ENCODE measurements at places on chromosomes 2 and 18.

DNA sequence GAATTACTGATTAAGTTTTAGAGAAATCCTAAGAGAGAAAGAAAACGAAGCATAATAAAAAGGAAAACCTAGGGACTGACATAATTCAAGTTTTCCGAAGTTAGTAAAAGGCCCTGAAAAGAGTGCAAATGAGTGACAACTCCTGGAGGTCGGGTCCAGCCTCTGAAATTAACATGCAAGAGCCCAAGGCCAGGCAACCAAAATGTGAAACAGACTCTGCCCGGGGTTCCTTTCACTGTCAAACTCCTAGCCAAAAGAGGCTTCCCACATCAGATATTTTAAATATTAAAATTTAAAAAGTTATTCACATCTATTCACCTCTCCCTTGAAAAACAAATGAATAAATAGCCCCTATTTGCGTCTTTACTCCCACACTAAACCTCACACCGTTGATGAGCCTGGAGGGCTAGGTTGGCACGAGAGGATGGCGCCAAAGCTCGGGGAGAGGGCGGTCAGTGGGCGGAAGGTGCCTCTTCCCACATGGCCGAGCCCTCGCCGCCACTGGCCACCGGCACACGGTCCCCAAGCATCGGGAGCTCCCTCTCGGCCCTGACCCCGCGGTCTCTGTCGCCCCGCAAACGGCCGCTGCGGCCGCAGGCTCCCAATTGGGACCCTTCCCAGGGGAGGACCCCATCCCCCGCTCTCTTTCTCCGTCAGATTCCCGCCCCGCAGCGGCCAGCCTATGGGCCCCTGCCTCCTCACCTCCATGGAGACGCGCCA is 630 bp downstream of the PPM1G start:
- no peak for DNase-seq

DNA sequence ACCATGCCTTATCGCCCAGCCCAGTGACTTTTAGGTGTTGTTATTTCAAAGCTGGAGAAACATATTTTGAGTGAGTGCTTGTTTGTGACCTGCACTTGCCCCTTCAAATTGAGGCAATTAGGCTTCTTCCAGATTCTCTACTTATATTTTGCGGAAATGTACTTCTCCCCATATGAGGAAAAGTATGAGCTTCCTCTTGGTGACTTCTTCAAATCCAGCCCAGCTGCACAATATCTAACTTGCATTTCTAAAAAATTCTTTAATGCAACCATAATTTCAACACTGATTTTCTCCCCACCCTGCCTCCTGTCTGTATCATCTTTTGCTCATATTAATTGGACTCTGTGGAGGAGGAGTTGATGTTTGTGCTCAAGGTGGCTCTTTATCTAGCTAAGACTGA is 391.2 kb upstream of the POU3F3 start:
- DNase-seq: no peak

- peak; percentile 44 for DNase-seq
Measured at GRCh38 chr18:66792466-66792865, 188.6 kb upstream of the CDH19 start.

- no peak for DNase-seq
Measured at GRCh38 chr2:66456183-66457041, 21.5 kb downstream of the MEIS1 start.
